Right cardiac atrium (tissue), 5 donors: ENCODE measurements at places on chromosomes 2 and 18.

DNA sequence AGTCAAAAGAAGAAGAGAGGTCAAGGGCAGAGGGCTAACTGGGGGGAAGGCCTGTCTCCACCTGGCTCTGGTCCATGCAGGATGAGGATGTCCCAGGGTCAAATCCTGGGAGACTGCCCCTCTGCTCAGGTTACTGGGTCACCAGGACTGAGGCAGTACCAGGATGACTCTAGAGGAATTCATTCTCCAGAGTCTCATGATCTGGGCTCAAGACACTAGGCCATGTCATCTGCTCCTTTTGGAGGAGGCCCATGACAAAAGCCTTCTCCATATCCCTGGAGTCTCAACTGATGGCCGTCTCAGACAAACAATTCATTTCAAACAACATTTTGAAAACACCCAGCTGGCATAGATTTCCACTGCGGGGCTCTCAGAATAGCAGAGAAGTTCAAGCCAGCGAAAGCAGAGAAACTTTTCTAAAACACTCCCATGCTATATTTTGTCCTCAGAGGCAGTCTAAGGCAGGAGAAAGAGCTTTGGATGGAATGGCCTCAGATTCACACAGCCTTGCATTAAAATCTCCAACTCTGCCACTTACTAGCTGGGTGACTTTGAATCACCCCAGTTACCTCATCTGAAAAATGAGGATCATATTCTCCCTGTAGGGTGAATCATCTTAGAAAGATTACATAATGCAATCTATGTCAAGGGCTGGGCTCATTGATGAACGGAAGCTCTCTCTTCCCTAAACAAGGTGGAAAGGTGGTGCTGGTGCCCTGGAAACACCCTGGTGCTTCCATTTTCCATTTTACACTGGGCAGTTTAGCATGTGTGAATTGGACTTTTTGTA, 48.8 kb upstream of the LCLAT1 start:
- no peak for DNase-seq

DNA sequence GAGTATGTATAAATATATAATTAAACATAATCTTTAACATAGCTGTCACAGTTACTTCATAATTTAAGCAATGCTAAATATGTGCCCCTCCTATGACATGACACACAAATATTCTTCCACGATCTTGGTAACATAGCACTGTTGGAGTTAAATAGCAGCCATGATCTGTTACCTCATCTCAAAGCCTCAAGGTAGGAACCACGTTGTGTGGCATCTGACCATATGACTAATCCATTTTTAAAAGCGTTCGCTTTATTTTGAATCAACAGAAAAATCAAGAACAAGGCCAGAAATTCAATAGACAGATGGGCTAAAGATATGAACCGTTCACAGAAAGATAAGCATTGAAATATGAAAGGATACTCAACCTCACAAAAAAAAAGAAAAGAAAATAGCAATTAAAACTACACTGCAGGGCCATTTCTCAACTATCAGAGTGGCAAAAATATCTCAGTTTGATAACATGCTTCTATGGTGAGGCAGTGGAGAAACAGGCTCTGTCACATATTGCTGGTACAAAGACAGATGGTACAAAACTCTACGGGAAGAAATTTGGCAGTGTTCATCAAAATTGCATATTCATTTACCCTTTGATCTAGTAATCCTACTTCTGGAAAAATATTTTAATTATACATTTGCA, 105.9 kb downstream of the TMX3 start:
- no peak for DNase-seq

GRCh38 chr2:161063946-161064306, 96.3 kb upstream of the TANK start:
- no peak for DNase-seq

DNA sequence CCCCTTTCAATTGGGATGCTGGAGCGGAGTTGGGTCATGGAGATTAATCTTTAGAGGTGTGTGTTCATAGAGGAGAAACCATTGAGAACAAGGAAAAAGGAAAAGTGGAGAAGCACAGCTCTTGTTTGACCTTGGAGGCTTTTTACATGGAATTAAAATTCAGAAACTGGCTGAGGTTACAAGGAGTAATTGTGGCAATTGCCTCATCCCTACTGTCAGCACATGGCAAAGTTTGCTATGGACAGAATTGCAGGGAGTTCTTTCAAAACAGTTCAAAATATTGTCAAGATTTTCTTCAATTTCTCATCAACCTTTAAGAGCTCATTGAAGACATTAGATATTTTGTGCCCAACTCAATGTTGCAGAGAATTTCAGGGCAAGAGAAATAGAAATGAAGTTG, 232.7 kb downstream of the SLC8A1 start:
- no peak for DNase-seq

DNA sequence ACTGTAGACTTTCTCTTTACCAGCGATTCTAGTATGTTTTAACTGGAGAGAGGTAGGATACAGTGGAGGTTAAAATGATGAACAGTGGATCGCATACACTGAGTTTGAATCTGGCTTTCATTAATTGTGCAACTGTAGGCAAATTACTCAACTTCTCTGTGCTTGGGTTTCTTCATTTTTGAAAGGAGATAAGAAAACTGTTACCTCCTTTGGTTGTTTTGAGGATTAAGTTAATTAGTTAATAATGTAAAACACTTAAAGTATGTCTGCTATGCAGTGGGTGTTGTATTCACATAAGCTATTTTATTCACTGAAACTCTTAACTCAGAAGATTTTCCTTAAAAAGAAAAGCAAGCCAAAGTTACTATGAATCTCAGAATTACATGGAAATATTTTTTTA, 111.8 kb upstream of the CYP20A1 start:
- DNase-seq: no peak
